ENCODE measurements at places on chromosomes 7 and 10.

DNA sequence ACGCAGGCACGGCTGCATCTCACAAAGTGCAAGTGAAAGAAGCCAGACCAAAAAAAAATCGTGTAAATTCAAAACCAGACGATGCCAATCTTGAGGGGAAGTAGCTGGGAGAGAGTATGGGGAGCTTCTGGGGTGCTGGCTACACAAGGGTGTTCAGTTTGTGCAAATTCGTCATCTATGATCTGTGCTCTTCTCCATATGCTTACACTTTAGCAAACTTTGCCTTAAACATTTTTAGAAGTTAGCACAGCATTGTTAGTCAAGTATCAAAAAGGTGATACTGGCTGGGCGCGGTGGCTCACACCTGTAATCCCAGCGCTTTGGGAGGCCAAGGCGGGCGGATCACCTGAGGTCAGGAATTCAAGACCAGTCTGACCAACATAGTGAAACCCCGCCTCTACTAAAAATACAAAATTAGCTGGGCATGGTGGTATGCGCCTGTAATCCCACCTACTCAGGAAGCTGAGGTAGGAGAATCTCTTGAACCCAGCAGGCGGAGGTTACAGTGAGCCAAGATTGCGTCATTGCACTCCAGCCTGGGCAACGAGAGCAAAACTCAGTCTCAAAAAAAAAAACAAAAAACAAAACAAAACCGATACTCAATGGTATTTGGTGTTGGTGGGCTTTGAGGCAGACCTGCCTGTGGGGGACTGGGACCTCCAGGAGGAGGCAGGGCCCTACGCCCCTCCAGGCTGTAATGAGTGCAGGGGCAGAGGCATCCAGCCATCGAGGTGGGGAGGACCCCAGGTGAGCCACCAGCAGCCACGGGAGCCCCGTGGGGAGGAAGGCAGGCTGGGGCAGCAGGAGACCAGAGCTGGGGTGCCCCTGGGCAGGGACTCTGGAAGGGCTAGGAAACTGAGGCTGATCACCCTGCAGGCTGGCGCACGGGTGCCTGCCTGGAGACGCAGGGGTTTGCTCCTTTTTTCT lies 150.0 kb downstream of the PRKAG2 start:
- DNase-seq, result no peak

GRCh38 chr10:104487794-104488438 lies 134.3 kb downstream of the CFAP58 start:
- no peak for DNase-seq

GRCh38 chr10:92997620-92998019 lies 63.0 kb upstream of the CYP26C1 start:
- no peak for DNase-seq

DNA sequence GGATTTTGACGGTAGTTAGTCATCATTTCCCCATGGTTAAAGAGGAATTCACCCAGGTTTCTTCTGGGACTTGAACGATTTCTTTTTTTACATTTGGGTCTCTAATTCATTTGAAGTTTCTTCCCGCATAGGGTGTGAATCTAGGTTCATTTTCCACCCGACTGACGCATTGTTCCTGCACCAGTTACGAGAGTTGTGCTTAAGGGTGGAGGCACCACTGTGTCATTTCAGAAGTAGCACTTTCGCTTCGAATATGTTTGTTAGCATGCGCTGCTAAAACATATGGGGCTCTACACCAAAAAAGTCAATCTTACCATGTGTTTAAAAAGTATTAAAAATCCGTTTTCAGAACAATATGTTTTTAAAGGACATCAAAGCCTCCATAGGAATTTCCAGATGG lies 140.3 kb downstream of the VIPR2 start:
- DNase-seq, result no peak

GRCh38 chr7:11701829-11702560 lies 130.0 kb downstream of the THSD7A start:
- DNase-seq, result no peak

GRCh38 chr10:77361831-77362230 lies 275.8 kb downstream of the KCNMA1 start:
- DNase-seq, result no peak

DNA sequence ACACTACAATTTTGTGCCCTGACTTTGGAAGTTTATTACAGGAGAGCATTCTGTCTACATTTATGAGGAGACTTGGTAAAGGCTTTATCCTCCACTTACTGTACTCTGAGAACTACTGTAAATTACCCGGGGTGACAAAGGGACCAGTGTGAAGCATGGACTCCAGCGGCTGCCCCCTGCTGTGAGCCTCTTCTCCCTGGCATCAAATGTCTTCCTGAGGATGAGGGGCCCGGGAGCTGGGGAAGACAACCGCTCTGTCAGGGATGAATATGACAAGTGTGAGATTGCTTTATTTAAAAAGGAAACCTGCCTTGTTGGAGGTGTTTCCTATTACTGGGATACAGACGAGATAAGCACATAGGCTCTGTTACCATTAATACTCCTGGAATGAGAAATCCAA lies 714.8 kb downstream of the CCSER2 start:
- no peak for DNase-seq

- DNase-seq, result no peak
Observed at GRCh38 chr10:5013385-5013784, 9.7 kb upstream of the AKR1C2 start.

DNA sequence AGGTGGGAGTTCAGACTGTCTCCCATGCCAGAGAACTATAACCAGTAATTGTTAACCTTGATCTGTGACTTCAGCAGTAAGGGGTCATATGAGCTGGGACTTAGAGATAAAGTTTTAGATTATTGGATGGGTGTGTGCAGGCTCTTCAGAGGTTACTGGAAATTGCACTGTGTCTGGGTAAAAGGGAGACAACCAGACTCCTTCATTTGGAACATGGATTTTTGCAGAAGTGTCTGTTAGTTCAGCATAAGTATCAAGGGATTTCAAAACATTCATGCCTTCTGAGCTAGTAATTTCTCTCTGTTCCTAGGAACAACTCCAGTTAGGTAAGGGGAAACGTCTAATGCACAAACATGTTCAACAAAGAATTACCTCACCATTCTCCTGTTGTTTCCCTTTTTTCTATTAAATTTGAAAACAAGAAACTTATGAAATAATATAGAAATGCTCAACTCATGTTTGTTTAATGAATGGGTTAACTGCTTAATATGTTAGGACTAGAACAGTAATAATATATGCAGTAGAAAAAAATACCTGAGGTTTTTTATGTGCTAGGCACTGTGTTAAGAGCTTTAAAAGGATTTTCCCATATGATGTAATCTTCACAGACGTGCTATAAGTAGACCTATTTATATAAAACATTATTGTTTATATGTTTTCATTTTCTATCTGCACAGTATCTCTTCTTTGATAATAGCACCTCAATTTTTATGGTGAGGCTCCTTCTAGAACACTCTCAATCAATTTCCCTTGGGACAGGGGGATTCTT lies 233.0 kb downstream of the CACNA2D1 start:
- no peak for DNase-seq

GRCh38 chr10:75335983-75336382 lies 65.6 kb downstream of the ZNF503 start:
- no peak for DNase-seq

- DNase-seq, result no peak
Observed at GRCh38 chr10:21733710-21734109, 199.7 kb downstream of the MLLT10 start.

DNA sequence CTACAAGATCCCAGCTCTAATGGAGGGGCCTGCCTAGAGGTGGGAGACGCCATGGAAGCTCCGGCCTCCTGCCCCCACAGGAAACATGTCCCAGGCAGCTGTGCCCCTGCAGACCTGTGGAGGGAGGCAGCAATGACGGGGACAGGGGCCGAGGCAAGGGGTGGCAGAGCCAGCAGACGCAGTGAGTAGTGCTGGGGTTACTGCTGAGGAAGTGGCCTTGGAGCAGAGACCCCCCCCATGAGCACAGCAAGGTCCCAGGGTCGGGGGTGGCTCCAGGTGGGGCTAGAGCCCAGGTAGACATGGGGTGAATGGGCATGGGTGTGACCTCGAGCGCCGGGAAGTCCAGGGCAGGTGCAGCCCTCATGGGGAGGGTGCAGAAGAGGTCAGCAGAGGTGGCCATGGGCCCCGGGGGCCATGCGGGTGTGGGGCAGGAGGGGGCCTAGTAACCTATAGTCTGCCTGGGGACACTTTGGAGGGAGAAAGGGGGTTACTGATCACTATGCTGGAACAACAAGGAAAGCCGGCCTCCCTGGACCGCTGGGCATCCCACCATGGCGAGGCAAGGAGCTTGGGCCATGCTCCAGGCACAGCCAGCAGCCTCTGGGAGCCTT lies 45.5 kb downstream of the JAKMIP3 start:
- no peak for DNase-seq
